Renal pelvis (tissue), 12 donors: ENCODE measurements at places on chromosomes 3 and 15. TPM values are rescaled to one million over a fixed set of nuclear protein-coding genes. Genes with fewer than 3 reads are reported as not detected.

SRP14 gene
- polyA plus RNA-seq = 650 TPM

NANOGP8 gene
- 0.69 TPM for polyA plus RNA-seq

IFRD2 gene
- polyA plus RNA-seq = 44.4 TPM

CCR9 gene
- 0.10 TPM for polyA plus RNA-seq

GP5 gene
- 0.86 TPM for polyA plus RNA-seq

- DNase-seq = no peak
These were observed 22.6 kb downstream of the PDHB start for GRCh38 chr3:58411036-58411435.

GRCh38 chr15:20356911-20357480 lies 184.6 kb downstream of the GOLGA6L6 start:
- DNase-seq = no peak

DNA sequence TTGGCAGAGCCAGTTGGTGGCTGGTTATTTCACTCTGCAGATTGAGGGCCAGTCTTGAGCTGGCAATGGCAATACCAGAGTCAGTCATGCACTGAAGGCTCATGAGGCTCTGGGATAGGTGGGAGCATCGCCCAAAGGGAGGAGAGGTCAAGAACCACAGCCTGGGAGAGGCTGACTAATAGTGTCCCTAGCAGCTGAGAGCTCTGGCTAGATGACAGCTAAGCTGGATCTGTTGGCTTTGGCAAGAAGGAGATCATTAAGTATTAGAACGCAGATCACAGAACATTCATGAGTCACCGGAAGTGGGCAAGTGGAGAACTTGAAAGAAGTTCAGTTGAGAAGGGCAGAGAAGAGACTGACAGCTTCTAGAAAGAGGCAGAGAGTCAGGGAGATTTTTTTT lies 521.1 kb downstream of the NR2F2 start:
- no peak for DNase-seq

- DNase-seq = no peak
These were observed 19.0 kb downstream of the MESD start for GRCh38 chr15:80970658-80971057.

GRCh38 chr3:185175370-185175987 lies 22.6 kb upstream of the C3orf70 start:
- DNase-seq = peak; percentile 51

GRCh38 chr3:76500746-76501275 lies 539.1 kb upstream of the ROBO2 start:
- DNase-seq = no peak

DNA sequence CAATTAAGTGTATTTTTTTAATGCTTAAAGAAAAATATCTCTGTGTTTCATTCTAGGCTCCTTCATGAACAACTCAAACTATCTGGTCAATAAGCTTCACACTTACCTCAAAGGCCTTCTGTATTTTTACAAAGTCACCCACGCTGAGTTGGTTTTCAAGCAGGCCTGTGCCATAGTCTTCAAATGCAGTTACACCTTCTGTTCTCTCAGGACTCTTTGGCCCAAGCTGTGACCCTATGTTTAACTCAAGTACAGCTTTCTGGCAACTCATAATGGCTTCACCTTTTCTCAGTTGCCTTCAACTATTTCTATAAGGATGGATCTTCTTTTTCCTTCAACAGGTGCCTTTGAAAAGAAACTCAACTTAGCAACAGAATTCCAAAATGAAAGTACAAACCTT lies 587 bp downstream of the WDR49 start:
- DNase-seq = no peak

DNA sequence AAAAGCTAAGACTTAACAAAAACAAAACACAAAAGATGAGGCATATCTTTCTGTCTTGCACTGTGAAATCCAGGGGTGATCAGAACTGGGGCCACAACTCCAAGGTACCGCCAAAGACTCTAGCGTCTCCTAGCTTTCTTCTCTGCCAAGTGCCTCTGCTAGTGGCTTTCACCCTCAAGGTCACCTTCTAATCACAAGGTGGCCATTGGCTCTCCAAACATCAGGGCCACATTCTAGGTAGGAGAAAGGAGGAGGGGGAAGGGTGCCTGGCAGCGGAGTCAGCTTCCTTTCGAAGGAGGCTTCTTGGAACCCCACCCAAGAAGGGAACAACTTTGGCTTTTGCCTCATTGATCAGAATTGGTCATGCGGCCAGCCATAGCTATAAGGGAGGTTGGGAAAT lies 168.8 kb upstream of the SMAD3 start:
- no peak for DNase-seq

GRCh38 chr3:113668015-113668414 lies 28.4 kb downstream of the USF3 start:
- DNase-seq = peak; percentile 78

DNA sequence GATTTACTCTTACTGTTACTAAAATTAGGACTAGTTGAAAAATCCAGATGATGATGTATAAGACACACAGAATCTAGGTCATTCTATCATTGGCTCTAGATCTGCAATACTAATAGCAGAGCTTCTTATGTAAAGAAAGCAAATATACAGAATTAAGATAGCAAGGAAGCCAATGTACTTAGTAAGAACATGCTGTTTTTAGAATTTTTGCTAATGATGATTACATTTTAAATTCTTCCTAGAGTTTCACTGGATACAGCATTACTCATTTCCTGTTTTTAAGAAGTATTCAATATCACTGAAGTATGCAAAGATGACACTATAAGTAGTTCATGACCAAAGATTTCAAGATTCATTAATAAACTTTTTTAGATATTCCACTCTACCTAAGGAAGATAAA lies 60.7 kb downstream of the CFAP20DC start:
- no peak for DNase-seq

- no peak for DNase-seq
These were observed 525.2 kb downstream of the CADM2 start for GRCh38 chr3:85483986-85484385.

DNA sequence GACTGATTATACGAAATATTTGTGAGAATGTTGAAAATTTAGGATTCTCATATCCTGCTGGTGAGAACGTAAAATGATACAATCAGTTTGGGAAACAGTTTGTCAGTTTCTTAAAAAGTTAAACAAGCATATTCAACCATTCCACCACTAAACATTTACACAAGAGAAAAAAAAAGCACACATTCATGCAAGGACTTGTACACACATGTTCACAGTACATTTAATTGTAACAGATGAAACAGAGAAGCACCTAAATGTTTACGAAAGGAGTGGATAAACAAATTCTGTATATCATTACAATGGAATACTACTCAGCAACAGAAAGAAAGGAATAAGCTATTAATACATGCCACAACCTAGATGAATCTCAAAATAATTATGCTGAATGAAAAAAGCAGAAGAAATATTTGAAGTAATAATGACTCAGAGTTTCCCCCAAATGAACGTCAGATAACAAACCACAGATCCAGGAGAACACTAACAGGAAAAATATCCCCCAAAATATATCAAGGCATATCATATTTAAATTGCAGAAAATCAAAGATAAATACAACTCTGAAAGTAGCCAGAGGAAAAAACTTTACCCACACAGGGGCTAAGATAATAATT lies 14.3 kb downstream of the ANKRD28 start:
- DNase-seq = no peak

DNA sequence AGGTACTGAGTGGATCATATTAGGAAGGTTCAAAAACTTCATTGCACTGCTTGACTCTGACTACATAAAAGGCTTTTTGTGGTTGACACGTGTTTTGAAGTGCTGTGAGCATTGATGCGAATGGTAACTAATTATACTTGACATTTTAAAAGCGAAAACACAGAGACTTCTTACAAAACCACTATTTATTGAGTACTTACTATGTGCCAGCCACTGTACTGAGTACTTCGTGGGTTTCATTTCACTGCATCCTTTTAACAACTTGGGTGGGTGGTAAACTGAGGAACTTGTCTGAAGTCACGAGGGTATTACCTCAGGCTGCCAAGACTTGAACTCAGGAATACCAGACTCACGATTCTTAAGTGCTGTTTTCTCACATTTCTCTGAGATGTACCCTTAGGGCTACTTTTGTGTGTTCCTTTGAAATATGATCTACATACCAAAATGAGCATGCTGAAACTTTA lies 45.3 kb upstream of the PPP4R2 start:
- DNase-seq = no peak

GRCh38 chr3:79047581-79047980 lies 720.2 kb downstream of the ROBO1 start:
- DNase-seq = no peak

DNA sequence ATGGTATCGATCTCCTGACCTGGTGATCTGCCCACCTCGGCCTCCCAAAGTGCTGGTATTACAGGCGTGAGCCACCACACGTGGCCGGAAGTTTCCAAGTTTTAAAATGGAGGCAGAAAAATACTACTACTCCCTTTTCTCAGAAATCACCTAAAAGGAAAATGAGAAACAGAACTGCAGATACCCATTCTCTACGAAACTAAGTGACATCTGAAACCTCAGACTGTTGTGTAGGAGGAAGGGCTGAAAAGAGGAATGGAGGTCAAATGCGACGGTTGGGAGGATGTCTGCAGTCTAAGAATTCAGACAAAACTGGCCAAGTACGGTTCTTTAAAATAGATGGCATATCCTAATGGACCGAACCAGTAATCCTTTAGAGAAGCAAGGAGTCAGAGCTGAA lies 24.1 kb downstream of the WDR48 start:
- DNase-seq = no peak

DNA sequence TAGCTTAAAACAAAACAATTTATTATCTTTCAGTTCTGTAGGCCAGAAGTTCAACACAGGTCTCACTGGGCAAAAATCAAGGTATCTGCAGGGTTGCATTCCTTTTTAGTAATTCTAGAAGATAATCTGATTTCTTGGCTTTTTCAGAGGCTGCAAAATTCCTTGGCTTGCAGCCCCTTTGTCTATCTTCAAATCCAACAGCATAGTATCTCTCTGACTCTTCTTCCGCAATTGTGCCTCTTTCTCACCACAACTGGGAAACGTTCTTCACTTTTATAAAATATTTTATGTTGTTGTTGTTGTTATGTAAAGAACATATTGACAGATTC lies 218.7 kb downstream of the STXBP5L start:
- no peak for DNase-seq

GRCh38 chr3:115814778-115815380 lies 191.6 kb downstream of the GAP43 start:
- DNase-seq = peak; percentile 73
